ENCODE measurements at places on chromosomes 7 and 10. TPM values are rescaled to one million over a fixed set of nuclear protein-coding genes. Genes with fewer than 3 reads are reported as not detected.

- no peak for DNase-seq
Observed at GRCh38 chr7:132779164-132779563, 202.9 kb upstream of the PLXNA4 start.

GRCh38 chr7:17010637-17011300 lies 129.0 kb upstream of the AGR3 start:
- no peak for DNase-seq

CYTH3 gene
- 20.6 TPM for total RNA-seq

- peak; percentile 100 for DNase-seq
Observed at GRCh38 chr10:5584895-5585516, 60.2 kb downstream of the CALML3 start.

SPAG6 gene
- not detected for total RNA-seq

Data from RPMI7951 (cell line).